ENCODE measurements at places on chromosomes 6 and 20. TPM values are rescaled to one million over a fixed set of nuclear protein-coding genes. Genes with fewer than 3 reads are reported as not detected.

DNA sequence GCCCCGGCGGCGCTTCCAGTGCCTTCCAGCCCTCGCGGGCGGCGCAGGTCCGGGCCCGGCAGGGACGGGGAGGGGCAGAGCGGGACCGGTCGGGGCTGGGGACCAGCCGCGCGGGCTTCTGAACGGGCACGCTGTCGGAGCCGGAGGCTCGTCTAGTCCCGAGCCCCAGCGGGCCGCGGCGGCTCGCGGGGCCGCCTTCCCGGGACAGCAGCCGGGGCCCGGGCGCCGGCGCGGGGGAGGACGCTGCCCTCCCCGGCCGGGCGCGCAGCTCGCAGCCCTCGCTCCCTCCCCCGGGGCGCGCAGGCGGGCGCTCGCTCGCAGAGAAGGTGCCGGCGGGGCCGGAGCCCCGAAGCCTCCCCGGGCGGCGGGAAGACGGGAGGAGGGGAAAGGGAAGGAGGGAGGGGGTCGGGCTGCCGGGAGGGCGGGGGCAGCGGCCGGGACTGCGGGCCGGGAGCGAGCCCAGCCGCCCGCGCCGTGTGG is 696 bp upstream of the SIRPA start:
- DNase-seq: peak; percentile 89

DNA sequence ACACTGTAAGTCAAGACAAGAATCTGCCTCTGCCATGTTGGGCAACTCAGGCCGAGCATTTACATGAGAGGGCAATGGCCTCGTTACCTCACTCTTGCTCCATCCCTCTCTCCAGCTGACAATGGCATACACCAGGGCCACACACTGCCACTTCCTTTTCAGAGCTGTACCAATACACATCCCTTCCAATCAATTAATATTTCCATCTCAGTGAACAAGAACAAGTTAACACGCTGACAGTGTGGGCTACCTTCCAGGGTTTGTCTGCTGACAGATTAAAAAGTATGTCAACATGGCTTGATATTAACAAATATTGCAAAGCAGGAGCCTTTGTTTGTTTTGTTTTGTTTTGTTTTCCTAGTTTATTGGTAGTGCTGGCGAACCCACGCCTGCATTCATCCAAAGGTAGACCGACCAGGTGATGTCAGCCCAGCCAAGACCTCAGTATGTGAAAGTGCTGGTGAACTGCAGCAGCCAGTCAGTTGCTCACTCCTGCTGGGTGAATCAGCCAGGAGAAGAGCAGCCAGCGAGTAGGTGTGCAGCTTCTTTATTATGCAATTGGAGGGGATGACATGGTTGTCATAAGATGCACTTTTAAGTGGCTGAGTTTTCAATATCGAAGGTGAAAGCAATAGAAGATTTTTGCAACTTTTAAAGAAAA is 487.3 kb upstream of the JARID2 start:
- DNase-seq: peak; percentile 87

- DNase-seq: no peak
These were observed 603.8 kb downstream of the PRKN start for GRCh38 chr6:162123797-162124196.

Gene COL11A2
- 0.55 TPM for total RNA-seq

DNA sequence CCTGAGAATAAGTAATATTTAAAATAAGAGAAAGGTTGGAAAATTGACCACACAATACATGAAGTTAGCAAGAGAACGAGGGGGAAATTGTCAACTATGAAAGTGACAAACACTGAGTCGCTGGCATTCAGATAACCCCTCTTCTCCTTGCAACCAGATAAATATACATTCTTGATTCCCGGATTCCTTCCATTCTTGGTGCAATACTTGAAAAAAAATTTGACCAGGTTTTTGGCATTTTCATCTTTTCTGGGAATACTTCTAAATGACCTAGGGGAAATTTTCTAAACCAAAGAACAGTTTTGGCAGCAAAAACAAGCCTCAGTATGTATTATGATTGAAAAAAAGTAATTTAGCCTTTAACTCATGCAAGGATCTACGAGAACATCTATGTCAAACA is 164.0 kb downstream of the PDE7B start:
- DNase-seq: no peak

Gene PM20D2
- 2.1 TPM for total RNA-seq

DNA sequence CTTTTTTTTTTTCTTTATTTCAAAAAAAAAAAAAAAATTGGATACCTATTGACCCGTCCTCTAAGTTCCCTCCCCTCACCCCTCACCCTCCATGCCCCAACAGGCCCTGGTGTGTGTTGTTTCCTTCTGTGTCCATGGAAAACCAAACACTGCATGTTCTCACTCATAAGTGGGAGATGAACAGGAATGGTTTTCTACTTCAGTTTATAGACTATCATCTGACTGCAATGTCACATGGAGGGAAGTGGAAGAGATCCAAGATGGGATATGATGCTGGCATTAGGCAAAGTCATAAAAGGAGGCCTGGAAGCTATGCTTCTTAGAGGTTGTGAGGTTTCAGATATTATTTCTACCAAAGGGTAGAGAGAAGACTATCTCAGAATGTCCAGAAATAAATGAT is 237.5 kb downstream of the MAFB start:
- no peak for DNase-seq

Gene PLG
- total RNA-seq: 1,901 TPM

GRCh38 chr20:10653599-10654249 is 20.1 kb downstream of the JAG1 start:
- DNase-seq: no peak

GRCh38 chr6:139863346-139863745 is 488.9 kb upstream of the CITED2 start:
- DNase-seq: no peak

Gene RAET1G
- total RNA-seq: not detected

GRCh38 chr20:6044115-6044514 is 9.7 kb downstream of the LRRN4 start:
- no peak for DNase-seq

DNA sequence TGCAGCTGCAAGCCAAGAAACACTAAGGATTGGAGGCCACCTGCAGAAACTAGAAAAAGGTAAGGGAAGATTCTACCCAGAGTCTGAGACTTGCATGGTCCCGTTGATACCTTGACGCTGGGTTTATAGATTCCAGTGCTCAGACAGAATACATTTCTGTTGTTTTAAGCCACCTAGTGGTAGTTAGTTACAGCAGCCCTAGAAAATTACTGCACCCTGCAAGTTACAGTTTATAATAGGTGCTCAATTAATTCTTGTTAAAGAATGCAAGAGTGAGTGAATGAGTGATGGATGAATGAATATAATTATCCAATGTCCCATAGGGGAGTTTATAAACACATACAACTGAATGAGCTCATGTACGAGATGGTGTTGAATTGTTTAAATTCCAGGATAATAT is 453.1 kb upstream of the SLC35B3 start:
- no peak for DNase-seq

Gene DACT2
- total RNA-seq: 1.5 TPM

DNA sequence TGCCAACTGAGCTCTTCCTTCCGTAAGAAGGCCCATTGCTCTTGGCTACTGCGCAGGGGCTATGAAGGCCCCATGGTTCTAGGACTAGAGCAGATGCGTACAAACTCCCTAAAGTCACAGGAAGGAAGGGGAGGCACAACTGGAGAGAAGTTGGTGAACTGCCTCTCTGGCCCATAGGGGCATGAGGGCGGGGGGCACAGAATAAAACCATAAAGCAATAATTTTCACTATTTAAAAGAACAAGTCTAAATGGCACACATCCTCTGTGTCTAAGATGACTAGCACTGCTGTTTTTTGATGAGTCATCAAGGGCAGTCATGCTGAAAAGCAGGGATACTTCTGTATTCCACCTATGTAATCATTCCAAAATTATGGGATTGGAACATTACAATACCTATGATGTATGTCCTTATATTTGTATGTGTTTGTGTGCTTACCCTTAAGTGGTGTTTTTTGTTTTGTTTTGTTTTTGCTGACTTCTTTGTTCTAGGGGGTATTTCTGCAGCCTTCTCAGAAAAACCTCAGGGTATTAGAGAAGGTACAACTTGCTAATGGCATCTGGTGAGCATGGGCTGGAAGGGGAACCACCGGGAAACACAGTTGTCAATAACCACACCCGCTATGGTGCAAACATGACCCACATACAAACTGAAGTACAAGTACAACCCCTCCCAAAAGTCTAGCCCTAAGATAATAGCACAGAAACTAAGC is 36.9 kb downstream of the B4GALT5 start:
- DNase-seq: peak; percentile 63

GRCh38 chr20:36407199-36407733 is 101.1 kb downstream of the DLGAP4 start:
- DNase-seq: no peak

- DNase-seq: no peak
These were observed 44.3 kb downstream of the ADGRB3 start for GRCh38 chr6:68679399-68679798.

Gene MRS2
- total RNA-seq: 12.7 TPM

- DNase-seq: no peak
These were observed 267.9 kb downstream of the PLCB1 start for GRCh38 chr20:8399947-8400346.

DNA sequence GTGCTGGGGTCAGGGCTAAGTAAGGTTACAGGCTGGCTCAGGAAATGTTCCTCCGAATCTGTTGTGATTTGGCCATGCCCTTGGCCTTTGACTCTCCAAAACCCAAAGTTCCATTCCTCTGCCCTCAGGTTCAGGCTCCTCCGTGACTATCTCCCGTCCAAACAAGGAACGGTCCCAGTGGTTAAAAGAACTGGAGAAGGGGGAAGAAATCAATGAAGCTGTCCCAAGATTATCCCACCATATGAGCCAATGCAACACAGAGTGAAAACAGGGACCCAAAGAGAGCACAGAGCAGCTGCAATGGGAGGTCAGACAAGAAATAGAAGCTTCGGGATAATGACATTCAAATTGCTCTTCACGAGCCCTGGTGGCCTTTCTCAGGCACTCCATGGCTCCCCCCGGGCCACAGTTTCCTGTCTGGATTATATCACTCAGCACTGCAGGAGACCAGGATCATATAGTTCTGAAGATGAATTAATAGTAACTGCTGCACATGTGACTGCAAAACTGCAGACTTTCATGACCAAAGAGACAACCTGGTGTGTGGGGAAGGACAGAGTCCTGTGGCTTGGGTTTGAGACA is 211.3 kb downstream of the ZNF217 start:
- no peak for DNase-seq

Gene EPHA7
- 0.10 TPM for total RNA-seq

Gene TREM2
- 0.28 TPM for total RNA-seq

Gene SEL1L2
- total RNA-seq: not detected

DNA sequence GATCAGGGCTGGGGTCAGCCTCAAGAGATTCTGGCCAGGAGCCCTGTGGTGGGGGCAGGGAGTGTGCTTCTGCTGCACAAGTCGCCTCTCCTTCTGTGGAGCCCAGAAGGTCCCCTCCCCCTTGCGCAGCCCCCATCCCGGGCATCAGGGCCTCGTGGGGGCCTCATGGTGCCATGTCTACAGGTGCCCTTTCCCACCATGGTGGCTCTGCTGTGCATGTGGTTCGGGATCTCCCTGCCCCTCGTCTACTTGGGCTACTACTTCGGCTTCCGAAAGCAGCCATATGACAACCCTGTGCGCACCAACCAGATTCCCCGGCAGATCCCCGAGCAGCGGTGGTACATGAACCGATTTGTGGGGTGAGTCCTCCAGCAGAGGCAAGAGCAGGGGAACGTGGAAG is 48.1 kb downstream of the TM9SF4 start:
- DNase-seq: no peak

Gene STXBP5
- 3.7 TPM for total RNA-seq

Gene DLL1
- total RNA-seq: 4.9 TPM

DNA sequence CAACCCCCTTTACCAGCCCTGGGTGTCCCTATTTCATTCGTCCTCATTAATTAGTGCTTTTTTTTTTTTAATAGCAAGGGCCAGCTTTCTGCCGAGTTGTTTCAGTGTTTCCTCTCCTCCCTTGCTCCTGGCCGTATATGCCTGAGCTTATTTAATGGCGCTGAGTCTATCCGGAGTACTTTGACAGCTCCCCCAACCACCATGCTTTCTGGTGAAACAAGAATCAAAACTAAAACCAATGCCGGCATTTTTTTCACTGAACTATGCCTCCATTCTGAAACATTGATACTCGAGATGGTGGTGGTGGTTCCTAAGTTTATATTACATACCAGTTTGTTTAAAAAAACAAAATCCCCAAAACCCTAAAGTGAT is 1.2 kb downstream of the DCBLD1 start:
- DNase-seq: no peak

GRCh38 chr6:167684276-167685104 is 142.2 kb upstream of the AFDN start:
- DNase-seq: no peak

DNA sequence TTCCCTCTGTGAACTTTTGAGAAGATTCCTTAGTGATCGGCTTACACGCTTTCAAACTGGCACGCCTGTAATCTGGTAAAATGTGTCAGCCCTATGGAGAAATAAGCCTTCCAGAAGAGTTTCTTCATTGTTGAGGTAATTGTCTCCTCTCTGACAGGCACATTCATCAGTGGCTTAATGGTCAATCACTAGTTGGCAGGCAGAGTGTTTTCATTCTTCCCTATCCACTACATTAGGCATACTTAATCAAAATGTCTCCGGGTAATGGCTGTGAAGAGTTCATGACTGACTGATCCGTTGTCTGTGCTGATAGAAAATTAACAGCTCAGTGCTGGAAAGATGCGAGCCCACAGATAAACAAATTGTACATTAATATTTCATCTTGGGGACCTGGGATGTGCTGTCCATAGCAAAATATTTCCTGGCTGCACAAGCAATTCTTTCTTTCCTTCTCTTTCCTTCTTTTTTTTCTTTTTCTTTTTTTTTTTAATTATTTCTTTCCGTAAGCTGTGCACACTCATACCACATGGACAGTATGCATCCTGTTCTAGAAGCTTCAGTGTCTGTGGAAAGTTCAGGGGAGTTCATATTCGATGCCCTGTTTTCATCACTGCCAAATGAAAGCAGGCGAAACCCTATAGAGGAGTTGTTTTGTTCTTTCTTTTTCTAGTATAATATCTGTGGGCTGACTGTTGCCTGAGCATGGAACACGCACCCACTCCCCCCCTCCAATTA is 31.4 kb downstream of the TSHZ2 start:
- no peak for DNase-seq

GRCh38 chr20:46802722-46803121 is 91.9 kb upstream of the EYA2 start:
- DNase-seq: no peak

Gene LTB
- 1.7 TPM for total RNA-seq

GRCh38 chr6:50825375-50826036 is 6.8 kb downstream of the TFAP2B start:
- no peak for DNase-seq

DNA sequence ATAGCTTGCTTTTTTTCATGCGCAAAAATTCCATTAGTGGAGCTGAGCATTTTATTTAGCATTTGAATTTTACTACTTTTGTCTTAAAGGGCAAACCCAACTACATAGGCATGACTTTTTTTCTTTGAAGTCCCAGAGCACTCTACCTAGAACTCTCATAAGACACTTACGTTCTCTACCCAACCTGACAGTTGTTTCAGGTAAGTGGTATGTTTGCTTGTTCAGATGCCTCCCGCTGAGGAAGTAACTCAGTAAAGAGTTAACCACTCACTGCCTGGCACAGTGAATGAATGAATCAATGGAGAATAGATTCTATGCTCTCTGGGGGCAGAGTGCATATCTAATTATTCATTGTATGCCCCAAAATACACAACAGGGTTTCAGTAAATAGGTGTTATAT is 212.3 kb upstream of the PRDM1 start:
- no peak for DNase-seq

All from left lobe of liver (tissue), 2 donors.